ENCODE measurements at places on chromosomes 11 and 22. TPM values are rescaled to one million over a fixed set of nuclear protein-coding genes. Genes with fewer than 3 reads are reported as not detected.

Gene RSF1
- 34.8 TPM for total RNA-seq

Gene CELF1
- 96.2 TPM for total RNA-seq

Gene RPL27A
- total RNA-seq = 679 TPM

Gene OR52E8
- total RNA-seq = not detected

Gene CNTF
- total RNA-seq = 0.70 TPM

Gene DEPDC7
- total RNA-seq = 0.49 TPM

- DNase-seq = peak; percentile 72
Observed at GRCh38 chr22:19036523-19037273, 85.5 kb downstream of the DGCR2 start.

DNA sequence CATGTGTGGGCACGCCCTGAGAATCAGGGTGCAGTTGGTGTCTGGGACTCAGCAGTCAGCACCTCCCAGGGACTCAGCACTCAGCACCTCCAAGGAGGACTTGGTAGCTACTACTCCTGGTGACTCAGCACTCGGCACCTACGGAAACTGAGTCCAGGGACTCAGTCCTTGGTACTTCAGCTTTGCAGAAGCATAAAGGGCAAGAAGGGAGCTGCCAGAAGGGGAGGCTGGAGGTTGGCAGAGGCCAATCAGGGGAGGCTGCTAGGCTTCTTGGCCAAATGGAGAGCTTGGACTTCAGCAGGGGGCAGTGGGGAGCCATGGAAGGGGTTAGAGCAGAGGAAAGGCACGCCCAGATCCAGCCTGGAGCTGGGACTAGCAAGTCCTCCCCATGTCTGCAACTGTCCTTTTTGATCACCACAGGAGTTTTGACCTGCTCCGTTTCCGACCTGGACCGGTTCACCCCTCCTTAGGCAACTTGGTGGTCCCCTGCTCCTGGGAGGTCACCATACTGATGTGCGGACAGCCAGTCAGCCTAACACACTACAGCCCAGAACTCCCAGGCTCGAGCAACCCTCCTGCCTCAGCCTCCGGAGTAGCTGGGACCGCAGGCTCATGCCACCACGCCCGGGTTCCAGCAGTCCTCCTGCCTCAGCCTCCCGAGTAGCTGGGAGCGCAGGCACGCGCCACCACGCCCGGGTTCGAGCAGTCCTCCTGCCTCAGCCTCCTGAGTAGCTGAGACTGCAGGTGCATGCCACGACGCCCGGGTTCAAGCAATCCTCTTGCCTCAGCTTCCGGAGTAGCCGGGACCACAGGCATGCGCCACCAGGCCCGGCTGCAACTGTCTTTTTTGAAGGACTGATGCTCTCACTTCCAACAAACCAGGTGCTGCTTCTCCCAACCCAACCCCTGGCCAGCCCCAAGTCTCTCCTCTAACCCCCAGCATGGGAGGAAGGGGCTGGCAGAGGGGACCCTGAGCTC, 1.5 kb downstream of the ANO9 start:
- DNase-seq = peak; percentile 68

GRCh38 chr11:110243791-110244190, 52.6 kb downstream of the RDX start:
- DNase-seq = no peak

GRCh38 chr22:22098457-22099193, 116.0 kb upstream of the TOP3B start:
- no peak for DNase-seq

GRCh38 chr11:12540913-12541582, 133.2 kb upstream of the TEAD1 start:
- no peak for DNase-seq

DNA sequence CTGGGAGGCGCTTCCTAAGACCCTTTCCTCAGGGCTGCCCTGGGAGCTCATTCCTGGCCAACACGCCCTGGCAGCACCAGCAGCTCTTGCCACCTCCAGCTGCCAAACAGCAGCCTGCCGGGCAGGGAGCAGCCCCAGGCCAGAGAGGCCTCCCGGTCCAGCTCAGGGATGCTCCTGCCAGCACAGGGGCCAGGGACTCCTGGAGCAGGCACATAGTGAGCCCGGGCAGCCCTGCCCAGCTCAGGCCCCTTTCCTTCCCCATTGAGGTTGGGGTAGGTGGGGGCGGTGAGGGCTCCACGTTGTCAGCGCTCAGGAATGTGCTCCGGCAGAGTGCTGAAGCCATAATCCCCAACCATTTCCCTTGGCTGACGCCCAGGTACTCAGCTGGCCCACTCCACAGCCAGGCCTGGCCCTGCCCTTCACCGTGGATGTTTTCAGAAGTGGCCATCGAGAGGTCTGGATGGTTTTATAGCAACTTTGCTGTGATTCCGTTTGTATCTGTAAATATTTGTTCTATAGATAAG, 7.6 kb downstream of the SLC39A13 start:
- peak; percentile 88 for DNase-seq

- DNase-seq = no peak
Observed at GRCh38 chr11:9571071-9571762, 2.3 kb upstream of the WEE1 start.

- DNase-seq = peak; percentile 83
Observed at GRCh38 chr11:44865866-44866272, 84.8 kb downstream of the TP53I11 start.

DNA sequence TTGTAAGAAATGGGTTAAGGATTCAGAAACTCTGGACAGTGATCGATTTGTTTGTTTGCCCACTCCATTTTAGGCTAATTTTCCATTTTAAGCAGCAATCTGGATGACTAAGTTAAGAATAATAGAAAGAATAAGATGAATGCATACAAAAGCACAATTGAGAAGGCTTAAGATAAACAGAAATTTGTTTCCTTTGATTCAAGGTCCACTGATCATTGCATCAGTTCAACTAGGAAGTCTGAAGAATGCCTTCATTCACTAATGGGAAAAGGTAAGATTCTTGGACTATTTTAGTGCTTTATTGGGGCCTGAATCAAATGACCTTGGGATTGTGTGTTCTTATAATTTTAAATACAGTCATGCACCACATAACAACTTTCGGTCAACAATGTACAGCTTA, 140.8 kb downstream of the CADM1 start:
- DNase-seq = no peak

GRCh38 chr11:120819437-120820365, 204.2 kb upstream of the TBCEL start:
- no peak for DNase-seq

GRCh38 chr22:38302906-38303305, 14.3 kb downstream of the CSNK1E start:
- no peak for DNase-seq

Measured in Right ventricle myocardium inferior (tissue), 1 donor.